ENCODE measurements at places on chromosomes 2 and 18.

- no peak for DNase-seq
Measured at GRCh38 chr2:177902395-177903163, 170.0 kb downstream of the PDE11A start.

DNA sequence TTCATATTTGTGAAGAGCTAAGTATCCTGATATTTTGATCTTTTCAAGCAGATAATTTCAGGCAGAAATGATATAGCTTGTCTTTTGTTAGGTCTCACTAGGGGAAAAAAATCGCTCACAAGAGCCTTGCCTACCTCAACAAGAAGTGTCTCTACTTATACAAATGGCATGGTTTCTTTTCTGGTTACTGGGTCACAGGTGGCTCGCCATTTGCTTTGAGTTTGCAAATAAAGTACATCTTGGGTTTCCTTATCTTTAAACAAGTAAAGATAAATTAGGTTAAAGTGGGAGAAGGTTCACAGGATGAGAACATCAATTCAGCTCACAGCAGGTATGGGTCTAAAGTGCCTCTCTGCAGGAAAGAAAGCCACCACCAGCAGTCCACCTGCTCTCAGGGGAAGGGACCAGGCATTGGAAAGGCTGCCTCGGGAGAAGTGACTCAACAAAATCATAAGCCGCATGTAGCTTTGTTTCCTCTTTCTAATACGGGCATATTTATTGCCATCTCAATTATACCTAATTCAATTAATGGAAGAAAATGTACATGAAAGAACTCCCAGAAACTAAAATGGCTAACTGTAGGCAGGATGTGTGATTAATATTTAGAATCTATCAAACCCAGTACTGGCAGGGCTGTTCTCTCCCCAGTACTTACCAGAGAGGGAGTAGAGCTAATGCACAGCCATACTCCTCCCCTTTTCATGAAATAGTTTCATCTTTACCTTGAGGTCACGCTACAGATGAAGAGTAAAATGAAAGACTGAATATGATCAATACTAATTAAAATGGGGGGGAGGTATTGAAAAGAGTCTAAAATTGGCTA is 28.3 kb downstream of the CDC42EP3 start:
- DNase-seq, result no peak

- DNase-seq, result peak; percentile 76
Measured at GRCh38 chr2:100786297-100786658, 33.7 kb upstream of the NPAS2 start.

DNA sequence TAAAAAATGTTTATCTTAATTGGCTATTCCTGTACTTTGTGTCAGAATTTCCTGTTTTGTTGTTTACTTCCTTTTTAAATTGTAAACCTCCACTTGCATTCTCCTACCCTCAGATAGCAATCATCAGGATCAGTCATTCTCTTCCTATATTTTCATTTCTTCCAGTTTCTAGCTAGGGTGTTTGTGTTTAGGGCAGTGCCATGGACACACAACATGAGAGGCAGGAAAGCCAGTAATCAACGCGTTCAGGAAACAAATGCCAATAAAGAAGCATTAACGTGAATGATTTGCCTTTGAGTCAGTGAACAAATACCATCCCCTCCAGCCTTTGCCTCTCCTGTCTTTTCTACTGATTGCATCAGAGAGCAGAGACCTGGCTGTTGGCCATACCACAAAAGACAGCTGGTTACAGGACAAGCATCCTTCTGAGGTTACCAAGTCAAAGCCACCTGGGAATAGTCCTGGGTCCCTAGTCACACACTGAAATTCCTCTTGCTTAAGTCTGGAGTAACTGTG is 56.7 kb upstream of the FHL2 start:
- DNase-seq, result peak; percentile 90

DNA sequence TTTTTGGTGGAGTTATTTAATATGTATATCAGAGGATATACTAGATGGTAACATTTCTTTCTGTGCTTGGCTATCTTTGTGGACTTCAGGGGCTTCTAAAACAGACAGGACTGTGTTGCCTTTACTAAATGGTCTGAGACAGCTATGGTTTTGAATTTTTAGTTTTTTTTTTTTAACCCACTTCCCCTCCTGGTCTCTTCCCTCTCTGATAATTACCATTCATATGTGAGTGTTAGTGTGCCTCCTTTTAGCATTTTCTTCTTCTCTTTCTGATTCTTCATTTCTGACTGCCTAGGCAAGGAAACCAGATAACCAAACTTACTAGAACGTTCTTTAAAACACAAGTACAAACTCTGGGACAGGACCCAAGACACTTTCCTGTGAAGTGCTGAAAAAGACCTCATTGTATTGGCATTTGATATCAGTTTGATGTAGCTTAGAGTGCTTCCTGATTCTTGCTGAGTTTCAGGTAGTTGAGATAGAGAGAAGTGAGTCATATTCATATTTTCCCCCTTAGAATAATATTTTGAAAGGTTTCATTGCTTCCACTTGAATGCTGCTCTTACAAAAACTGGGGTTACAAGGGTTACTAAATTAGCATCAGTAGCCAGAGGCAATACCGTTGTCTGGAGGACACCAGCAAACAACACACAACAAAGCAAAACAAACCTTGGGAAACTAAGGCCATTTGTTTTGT is 52.7 kb downstream of the SMAD4 start:
- no peak for DNase-seq

- DNase-seq, result no peak
Measured at GRCh38 chr2:148653437-148653836, 8.9 kb downstream of the EPC2 start.

- no peak for DNase-seq
Measured at GRCh38 chr2:11598228-11598731, 64.4 kb downstream of the GREB1 start.

GRCh38 chr2:157305723-157306110 is 19.9 kb downstream of the ERMN start:
- no peak for DNase-seq

GRCh38 chr2:182622231-182622630 is 93.8 kb upstream of the DNAJC10 start:
- no peak for DNase-seq

- DNase-seq, result no peak
Measured at GRCh38 chr2:68193787-68194372, 36.2 kb downstream of the PNO1 start.

GRCh38 chr18:76565238-76566173 is 70.5 kb upstream of the ZNF516 start:
- DNase-seq, result peak; percentile 55

GRCh38 chr2:178279142-178279541 is 84.8 kb downstream of the OSBPL6 start:
- DNase-seq, result peak; percentile 65

DNA sequence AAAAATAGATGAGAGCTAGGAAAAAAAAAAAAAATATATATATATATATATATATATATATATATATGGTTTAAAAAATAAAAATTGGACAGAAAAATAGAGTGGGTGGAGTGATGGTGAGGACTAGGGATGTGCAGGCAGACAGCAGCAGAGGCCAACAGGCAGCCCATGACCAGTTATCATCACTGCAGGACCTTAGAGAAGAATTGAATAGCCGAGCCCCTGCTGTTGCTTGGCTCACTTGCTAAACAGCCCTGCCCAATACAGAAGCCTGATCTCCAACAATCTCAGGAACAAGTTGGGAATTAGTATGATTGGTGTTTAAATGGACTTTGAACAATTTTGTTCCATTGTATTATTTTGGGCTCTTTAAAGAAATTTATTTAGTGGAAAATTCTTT is 967.5 kb upstream of the PIK3C3 start:
- no peak for DNase-seq

DNA sequence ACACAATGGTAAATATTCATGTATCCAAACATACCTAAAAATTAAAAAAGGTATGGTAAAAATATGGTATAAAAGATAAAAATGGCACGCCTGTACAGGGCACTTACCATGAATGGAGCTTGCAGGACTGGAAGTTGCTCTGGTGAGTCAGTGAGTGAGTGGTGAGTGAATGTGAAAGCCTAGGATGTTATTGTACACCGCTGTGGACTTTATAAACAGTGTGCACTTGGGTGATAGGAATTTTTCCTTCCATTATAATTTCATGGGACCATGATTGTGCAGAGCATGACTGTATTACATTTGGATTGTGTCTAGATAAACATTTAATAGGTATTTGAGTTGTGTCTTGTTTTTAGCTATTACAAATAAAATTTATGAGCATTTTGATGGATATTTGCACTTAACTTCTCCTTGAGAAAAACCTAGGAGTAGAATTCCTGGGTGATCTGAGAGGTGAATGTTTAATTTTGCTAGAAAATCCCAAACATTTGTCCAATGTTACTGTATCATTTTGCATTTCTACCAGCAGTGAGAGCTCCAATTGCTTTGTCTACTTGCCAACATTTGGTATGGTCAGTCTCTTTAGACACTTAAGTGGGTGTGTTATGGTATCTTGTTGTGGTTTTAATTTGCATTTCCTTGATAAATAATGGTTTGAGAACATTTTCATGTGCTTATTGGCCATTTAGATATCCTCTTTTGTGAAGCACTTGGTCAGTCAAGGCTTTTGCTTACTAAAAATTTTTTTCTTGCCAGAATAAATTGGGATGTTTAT is 81.7 kb downstream of the BCL2L11 start:
- DNase-seq, result no peak

DNA sequence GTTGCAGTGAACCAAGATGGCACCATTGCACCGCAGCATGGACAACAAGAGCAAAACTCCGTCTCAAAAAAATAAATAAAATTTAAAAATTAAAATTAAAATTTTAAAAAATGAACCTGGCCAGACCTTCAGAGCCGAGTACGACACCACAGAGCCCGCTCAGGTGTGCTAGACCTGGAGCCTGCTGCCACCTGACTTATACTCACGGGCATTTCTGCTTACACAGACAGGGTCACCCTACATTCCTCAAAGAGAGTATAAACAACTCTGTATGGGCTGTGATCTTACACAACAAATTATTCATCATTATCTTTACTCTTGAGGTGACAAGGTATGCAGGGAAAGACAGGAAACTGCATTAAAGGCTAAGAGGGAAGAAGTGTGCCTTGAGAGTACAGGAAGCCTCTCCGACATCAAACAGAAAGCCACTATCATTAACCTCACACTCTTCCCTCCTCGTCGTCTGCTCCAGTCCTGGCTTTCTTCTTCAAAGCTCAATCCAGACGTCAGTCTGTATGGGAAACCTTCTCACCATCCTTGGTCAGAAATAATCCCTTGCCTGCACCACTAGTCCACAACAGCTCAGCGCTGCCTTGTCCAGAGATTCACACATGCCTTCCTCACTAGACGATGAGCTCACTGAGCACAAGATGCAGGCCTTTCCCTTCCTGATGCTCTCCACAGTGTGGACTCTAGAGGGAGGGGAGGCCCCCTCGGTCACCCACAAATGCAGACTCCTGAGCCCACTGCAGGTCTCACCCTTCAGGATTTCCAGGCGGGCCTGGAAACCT is 56.2 kb downstream of the UXS1 start:
- DNase-seq, result no peak

GRCh38 chr2:205464681-205465080 is 217.6 kb upstream of the NRP2 start:
- no peak for DNase-seq

DNA sequence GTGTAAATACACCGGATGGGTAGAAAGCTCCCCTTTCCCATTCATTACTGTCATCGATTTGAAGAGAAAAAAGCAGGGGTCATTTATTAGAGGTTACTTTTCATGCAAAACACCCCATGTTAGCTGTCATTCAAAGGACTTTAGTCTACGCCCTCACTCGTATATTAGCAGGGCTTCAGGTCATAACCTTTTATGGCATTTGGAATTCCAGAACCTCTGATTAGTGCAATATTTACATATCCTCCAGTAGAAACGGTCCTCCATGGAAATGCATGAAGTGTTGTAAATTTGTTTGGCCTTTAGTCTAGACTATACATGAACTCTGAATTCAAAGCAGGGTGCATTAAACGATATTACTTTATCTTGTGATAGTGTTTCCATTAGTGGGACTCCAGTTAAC is 180.5 kb downstream of the ZNF516 start:
- DNase-seq, result no peak

DNA sequence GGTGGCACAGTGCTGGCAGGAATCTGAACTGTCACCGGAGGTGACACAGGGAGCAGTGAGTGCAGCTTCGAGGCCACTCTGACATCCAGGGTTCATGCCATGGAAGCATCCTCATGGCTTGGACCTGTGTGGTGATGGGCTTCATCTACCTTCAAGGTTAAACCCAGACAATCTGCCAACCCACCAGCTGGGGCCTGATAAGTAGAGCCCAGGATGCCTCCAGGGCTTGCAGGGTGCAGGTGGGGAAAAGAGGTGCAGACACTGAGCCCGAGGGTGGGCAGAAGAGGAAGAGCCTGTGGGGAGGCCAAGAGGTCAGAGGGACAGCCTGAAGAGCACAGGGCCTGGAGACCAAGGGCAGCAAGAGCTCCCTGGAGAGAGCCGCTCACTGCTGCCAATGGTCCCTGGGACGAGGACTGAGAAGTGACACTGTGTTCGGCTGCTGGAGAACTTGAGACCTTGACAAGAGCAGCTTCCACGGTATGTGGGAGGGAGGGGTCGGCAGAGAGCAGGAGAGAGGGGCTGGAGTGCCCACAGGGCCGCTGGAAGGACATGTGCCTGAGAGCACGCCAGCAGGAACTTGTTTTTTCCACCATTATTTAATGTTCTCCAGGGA is 8.1 kb upstream of the HES6 start:
- DNase-seq, result no peak

DNA sequence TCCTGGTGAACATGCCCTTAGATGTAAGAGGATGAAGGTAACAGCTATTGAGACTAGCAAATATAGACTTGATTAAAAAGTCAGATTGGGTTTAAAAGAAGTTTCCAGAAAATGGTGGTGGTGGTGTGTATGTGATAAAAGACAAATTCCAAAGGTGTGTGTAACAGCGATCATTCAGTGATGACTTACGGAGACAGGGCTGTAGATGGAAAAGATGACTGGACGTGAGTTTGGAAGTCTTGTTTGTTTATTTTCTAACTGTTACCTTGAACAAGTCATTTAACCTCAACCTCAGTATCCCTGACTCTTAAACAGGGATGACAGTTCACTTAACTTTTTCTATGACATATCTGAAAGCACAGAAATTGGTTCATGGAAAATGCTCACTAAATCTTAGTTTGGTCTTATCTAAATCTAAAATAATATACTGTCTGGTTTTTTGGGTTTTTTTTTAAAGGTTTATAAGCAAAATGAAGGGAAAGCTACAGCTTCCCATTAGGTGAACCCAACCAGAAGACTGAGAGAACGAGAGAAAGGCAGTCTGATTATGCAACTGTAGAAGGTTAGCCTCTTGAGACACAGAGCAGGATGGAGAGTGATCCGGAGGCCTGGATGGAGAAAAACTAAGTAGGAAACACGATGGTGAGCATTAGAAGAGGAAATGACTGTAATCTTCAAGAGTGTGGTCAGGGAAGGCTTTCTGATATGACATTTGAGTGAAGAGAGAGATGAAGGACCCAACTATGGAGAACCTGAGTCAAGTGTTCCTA is 71.9 kb downstream of the TCF4 start:
- DNase-seq, result no peak

DNA sequence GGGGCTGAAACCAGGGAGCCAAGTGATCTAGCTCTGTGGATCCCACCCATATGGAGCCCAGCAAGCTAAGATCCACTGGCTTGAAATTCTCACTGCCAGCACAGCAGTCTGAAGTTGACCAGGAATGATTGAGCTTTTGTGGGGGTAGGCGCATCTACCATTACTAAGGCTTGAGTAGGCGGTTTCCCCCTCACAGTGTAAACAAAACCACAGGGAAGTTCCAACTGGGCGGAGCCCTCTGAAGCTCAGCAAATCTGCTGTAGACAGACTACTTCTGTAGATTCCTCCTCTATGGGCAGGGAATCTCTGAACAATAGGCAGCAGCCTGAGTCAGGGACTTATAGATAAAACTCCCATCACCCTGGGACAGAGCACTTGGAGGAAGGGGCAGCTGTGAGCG is 96.7 kb downstream of the CCDC148 start:
- DNase-seq, result peak; percentile 40
